Gastroesophageal sphincter (tissue), 4 donors: ENCODE measurements at places on chromosomes 7 and 10.
A peak's percentile ranks its signal among the peaks of the same experiment; 100 is the strongest.

DNA sequence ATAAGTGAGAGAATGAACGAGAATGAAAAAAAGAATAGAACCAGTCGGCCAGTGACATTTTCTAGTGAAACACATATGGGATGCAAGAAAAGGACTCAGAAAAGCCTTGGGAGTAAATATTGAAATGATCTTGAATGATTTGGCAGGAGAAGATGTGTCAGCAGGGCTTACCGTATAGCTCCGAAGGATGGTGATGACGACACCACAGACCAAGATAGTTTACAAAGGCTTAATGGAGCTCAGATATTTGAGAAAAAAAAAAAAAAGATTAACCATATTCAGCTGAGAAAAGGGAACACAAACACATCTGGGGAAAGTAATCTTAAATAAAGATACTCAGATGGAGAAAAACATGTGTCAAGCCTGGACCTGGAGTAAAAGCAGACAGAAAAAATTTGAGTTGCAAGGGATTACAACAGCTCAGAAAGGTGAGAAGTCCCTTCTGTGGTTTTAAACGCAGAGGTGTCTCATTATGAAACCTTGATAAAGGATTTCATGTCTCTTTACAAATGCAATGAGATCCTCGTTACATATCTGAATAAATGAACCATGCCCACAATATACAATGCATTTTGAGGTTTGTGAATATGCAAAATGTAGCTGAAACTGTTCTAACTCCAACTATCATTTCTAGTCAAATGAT lies 36.0 kb downstream of the DNAJB9 start:
- H3K36me3 ChIP-seq: no peaks in the 10 kb centered on the region
- no peaks in the 10 kb centered on the region for H3K27me3 ChIP-seq
- no peak for ATAC-seq
- H3K4me1 ChIP-seq: no peaks in the 10 kb centered on the region
- no peak overlapping the region for H3K27ac ChIP-seq
- no peak overlapping the region for H3K4me3 ChIP-seq

DNA sequence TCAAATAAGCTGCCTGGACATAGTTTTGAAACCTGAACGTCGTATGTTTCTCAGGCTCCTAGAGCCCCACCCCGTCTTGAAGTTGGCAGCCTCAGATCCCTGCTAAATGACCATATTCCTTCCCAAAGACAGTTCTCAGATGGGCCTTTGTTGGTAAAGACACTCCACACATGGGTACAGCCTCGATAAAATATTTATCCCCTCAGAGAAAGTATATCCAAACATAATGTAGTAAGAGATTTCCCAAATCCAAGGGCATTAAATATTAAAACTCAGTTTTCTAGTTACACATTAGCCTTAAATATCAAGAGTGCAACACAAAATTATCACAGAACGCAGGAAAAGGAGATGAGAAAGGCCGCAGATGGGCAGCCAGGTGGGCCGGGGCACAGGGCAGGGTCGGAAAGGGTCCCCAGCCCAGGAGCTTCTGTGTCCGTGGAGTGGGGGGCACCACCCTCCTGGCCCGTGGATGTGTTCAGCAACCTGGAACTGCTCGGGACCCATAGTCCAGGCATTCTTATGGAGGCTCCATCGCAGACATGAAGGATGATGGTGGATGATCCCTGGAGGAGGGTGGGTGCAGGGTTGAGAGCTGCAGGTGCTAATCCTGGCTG lies 1.5 kb upstream of the CFAP46 start:
- peaks cover 78% of the 10 kb centered on the region for H3K27me3 ChIP-seq
- H3K27ac ChIP-seq: no peak overlapping the region
- peaks cover 12% of the 10 kb centered on the region for H3K4me1 ChIP-seq
- H3K36me3 ChIP-seq: no peaks in the 10 kb centered on the region
- no peak for ATAC-seq

DNA sequence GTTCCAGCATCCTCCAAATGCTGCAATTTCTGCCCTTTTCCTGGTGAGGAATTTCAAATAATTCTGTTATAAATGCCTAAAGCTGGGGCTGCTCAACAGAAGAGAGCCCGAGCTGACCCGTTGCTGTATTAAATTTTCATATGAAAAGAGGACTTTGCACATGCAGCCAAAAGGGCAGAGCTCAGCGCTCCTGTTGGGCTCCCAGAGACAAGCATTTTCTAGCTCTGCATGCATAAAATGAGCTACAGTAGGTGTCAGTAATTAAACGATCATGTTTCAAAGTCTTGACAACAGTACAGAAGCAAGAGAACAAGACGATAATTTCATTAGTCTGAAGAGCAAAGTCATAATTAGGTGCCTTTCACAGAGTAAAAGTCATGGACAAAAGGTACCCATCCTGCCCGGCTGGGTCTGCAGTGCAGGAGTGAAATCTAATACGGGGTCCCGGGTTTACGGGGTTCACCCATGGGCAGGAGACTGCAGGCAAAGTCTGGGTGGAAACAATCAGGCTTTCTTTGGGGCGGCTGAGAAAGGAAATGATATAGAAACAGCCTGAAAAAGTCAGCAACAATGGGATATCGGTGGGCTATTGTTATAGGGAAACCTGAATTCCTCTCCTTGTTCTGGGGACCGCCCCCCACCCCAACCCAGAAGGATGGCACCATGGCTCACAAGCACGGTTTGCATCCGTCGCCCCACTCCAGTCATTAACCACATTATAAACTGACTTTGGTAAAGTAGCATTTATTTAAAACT lies 66.0 kb downstream of the EBF3 start:
- peaks cover 97% of the 10 kb centered on the region for H3K27me3 ChIP-seq
- H3K4me1 ChIP-seq: no peaks in the 10 kb centered on the region
- H3K4me3 ChIP-seq: no peak overlapping the region
- ATAC-seq: no peak
- no peaks in the 10 kb centered on the region for H3K36me3 ChIP-seq

DNA sequence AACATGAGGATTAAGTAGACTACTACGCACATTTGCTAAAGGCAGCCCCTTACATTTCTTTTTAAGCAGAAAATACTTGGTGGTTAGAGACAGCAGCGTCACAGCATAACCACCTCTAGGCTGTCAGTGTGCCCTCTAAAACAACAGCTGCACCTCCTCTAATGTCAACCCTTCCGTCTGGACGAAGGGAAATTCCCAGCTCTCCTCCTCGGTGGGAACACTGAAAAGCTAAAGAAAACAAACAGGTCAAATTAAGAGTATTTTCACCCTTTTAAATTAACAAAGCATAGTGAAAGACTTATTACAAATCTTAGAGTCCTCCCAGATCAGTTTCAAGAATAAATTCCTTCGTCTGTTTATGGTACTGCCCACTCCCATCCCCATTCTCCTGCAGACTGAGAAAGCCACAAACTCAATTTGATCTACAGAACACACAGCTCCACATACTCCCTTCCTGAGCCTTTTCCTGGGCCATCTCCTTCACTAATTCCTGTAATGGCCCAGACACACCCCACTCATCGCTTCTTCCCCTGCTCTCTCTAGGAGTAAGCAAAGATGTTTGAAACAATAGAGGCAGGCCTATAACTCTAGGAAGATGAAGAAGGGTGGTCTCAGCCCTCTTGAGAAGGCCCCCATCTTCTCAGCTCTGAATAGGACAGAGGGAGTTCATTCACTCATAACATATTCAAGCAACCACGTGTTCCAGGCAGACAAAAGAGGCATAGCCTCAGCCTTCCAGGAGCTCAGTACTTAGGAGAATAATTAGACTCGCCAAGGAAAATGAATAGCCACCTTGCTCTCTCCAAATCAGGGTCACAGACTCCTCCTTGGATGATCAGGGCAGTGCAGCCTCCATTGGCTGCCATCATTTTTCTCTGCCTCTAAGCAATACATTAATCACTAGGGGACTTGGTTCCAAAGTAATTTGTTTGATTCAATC lies 47.5 kb upstream of the HNRNPH3 start:
- H3K36me3 ChIP-seq: no peaks in the 10 kb centered on the region
- no peak overlapping the region for H3K27ac ChIP-seq
- no peaks in the 10 kb centered on the region for H3K27me3 ChIP-seq
- H3K4me1 ChIP-seq: no peaks in the 10 kb centered on the region
- no peak overlapping the region for H3K4me3 ChIP-seq

DNA sequence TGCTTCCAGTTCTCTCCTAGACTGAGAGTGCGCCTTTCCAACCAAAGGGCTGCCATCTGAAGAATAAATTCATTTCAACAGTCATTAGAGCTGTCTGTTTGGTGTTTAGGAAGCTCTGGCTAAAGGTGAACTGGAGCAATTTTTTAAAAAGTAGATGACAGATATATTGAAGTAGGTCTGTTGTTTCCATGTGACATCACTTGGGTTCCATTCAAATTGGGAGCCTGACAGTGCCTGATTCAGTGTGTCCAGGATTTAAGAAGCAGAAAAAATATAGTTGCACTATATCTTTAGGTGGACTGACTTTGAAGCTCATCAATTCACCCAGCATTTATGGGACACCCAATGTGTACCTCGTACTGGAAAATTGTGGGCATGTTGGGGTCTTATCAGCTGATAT lies 367.7 kb downstream of the BBS9 start:
- H3K4me1 ChIP-seq: no peaks in the 10 kb centered on the region
- no peak for ATAC-seq
- H3K36me3 ChIP-seq: no peaks in the 10 kb centered on the region
- H3K27ac ChIP-seq: no peak overlapping the region
- H3K4me3 ChIP-seq: no peak overlapping the region

DNA sequence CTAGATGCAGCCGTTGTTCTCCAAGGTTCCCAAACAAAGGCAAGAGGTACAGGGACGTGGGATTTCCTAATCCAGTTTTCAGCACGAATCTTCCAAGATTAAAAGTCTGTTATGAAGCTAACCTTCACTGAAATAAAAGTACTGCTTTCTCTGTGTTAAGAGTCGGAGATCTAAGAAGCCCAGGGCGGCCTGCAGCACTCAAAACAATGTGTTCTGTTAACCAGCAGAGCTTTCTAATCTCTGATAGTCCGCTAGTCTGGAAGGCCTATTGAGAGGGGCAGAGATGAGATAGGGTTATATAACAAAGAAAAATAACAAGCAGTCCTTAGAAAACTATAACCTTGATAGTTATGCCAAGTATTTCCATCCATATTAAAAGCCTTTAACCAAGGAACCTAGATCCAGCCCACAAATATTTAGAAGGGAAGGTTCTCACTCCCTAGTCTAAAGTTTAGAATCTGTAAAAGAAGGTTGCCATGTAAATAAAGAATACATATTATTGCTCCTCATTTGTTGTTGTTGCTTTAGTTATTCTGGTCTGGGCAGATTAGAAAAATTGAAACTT lies 106.3 kb upstream of the SVIL start:
- H3K27ac ChIP-seq: peak overlapping the region; percentile 73
- no peak overlapping the region for H3K4me3 ChIP-seq
- no peaks in the 10 kb centered on the region for H3K36me3 ChIP-seq
- no peaks in the 10 kb centered on the region for H3K27me3 ChIP-seq
- ATAC-seq: no peak
- H3K4me1 ChIP-seq: peaks cover 5% of the 10 kb centered on the region

DNA sequence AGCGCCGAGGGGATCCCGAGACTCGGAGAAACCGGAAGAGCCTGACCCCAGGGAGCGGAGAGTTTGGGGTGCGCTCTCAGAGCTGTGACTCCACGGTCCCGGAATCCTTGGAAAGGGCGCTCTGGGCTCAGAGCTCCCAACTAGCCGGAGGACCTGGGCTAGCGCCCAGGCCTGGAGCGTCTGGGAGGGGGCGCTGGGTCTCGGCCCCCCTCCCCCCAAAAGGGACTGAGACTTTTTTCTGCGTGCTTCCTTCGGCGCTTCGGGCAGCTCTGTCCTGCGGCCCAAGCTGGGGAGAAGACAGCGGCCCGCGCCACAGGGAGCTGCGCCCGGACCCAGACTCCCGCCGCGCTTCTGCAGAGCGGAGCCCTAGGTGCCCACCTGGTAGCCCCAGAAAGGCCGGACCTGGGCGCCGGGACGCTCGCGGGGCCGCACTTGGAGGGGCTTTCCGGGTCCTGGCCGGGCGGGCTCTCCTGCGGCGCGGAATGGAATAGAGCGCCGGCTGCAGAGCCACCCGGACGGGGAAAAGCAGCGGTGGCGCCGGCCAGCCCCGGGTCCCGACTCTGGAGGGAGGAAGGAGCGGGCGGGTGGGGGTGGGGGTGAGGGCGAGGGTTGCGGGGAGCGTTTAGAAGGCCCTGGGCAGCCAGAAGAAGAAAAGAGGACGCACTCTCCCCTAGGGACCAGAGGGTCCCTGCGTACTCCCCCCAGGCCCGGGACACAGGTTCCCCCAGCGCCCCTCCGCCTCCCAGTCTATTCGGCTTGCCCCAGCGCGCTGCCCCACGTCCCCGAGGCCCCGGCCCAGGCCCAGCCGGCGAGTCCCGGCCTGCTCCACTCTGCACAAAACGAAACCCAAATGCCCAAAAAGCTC lies 4.7 kb downstream of the ZNF503 start:
- H3K4me1 ChIP-seq: peaks cover 6% of the 10 kb centered on the region
- peak; percentile 3 for ATAC-seq
- H3K27ac ChIP-seq: peak overlapping the region; percentile 100
- H3K27me3 ChIP-seq: no peaks in the 10 kb centered on the region
- no peaks in the 10 kb centered on the region for H3K36me3 ChIP-seq

DNA sequence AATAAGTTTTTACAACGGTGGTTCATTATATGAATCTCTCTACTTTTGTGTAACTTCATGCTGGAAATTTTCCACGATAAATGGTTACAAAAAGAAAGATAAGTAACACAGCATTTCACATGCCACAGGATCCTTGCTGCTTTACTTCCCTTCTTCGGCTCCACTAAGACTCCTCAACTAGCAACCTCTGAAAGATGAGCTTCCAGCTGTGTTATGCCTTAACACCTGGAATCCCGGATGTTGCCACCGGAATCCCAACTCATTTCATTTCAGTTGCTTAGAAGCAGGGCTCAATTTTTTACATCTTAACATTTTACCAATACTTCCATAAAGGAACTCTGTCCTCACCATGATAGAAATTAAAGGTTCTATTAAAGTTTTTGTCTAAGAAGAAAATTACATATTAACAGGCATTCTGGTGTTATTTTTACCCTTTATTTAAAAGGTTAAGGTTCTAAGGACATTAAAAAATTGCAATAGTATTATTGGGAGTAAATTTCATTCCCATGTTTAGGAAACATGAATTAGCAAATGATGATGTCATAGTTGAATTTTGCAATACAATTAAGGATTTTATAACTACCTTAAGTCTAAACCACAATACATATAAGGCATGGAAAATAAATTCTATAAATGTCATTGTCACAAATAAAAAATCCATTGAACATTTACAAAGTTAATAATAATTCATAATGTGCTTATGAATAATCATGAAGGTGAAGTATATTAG lies 57.1 kb upstream of the IL6 start:
- H3K27me3 ChIP-seq: no peaks in the 10 kb centered on the region
- H3K4me1 ChIP-seq: no peaks in the 10 kb centered on the region
- no peak overlapping the region for H3K4me3 ChIP-seq
- H3K27ac ChIP-seq: no peak overlapping the region
- H3K36me3 ChIP-seq: no peaks in the 10 kb centered on the region
